ENCODE measurements at places on chromosomes 6 and 20. TPM values are rescaled to one million over a fixed set of nuclear protein-coding genes. Genes with fewer than 3 reads are reported as not detected.

The PRL gene
- not detected for polyA plus RNA-seq

The CCHCR1 gene
- polyA plus RNA-seq = 10.5 TPM

The HLA-DMB gene
- 7.3 TPM for polyA plus RNA-seq

The PTCRA gene
- polyA plus RNA-seq = not detected

The PEX7 gene
- 2.0 TPM for polyA plus RNA-seq

The PRICKLE4 gene
- 8.9 TPM for polyA plus RNA-seq

The RIPPLY2 gene
- polyA plus RNA-seq = not detected

The OR2J3 gene
- polyA plus RNA-seq = not detected

The EEF1A2 gene
- 7.3 TPM for polyA plus RNA-seq

The SLC32A1 gene
- not detected for polyA plus RNA-seq

The ADGRF5 gene
- polyA plus RNA-seq = 2.2 TPM

The GSTA3 gene
- polyA plus RNA-seq = not detected

The ENPP4 gene
- polyA plus RNA-seq = 1.1 TPM

The KCNQ5 gene
- 0.18 TPM for polyA plus RNA-seq

The LY6G6C gene
- 21.9 TPM for polyA plus RNA-seq

The ME1 gene
- polyA plus RNA-seq = 17.4 TPM

The ANKRD6 gene
- polyA plus RNA-seq = 5.8 TPM

The KCNK5 gene
- polyA plus RNA-seq = 2.7 TPM

The COL21A1 gene
- 1.5 TPM for polyA plus RNA-seq

The DUSP15 gene
- 0.58 TPM for polyA plus RNA-seq

All from esophagus (tissue), 2 donors.